ENCODE measurements at places on chromosomes 7 and 10.

GRCh38 chr10:50988792-50989191, 85.5 kb upstream of the PRKG1 start:
- DNase-seq: peak; percentile 51

DNA sequence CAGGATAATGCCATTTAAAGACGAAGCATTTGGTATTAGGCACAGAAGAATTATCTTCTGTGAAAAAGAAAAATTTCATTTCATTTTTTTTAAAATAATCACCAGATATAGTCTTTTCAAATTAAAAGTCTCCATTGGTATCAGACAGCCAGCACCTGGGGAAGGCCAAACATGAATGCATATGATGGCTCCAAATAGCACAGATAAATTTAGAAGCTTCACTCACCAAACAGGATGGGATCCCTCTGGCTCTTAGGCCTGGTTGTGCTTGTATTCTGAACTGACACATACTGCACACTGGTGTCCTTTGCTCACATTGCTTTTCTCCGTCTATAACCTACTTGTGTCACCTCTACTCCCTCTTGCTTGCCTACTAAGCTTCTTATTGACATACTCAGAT, 169.5 kb upstream of the CHRM2 start:
- no peak for DNase-seq

- DNase-seq: no peak
These were observed 26.7 kb upstream of the CUL1 start for GRCh38 chr7:148672041-148672440.

DNA sequence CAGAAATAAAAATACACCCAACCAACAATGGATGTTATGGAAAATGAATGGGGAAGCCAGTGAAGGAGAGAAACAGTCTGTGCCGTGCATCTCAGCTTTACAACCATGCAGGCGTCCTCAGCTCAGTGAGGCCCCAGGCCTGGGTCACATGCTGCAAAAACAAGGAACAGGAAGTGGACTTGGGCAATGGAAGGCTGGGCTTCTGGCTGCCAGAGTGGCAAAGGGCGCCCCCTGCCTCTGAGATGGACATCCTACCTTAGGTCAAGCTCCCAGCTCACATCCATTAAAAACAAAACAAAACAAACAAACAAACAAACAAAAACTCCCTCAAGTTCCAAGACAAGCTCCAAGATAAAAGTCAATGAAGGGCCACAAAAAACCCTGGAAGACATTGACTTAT, 54.7 kb upstream of the AFAP1L2 start:
- DNase-seq: no peak

GRCh38 chr10:31087851-31088250, 56.2 kb upstream of the ZNF438 start:
- DNase-seq: no peak

DNA sequence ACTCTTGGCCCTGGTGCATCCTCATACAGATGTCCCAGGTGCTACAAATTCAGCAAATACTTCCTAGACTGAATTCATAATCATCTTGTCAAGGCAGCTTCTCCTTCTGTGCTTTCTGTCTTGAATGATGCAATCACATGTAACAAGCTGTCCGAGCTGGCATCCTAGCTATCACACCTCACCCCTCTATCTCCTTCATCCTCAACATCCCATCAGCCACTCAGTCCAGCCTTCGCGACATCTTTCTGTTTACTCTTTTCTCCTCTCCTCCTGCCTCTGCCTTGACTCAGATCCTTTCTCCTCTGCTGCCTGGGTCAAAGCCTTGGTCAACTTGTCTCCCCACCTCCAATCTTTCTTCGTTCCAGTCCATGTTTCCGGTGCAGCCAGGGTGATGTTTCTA, 240.4 kb upstream of the CELF2 start:
- DNase-seq: no peak

DNA sequence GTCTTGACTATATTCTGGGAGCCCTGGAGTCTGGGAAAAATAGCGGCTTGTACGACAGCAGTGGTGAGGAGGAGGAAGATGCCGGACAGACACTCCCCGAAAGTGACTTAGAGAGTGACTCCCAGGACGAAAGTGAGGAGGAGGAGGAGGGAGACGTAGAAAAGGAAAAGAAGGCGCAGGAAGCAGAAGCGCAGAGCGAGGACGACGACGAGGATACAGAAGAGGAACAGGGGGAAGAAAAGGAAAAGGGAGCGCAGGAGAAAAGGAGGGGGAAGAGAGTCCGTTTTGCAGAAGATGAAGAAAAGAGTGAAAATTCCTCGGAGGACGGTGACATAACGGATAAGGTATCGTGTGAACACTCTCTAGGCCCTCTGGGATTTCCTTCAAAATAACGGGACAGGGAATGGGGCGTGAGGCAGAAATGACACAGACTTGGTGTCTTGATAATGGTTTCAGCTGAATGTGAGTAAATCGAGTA, 908 bp downstream of the NOM1 start:
- DNase-seq: no peak

GRCh38 chr10:119331061-119331460, 123.7 kb downstream of the GRK5 start:
- no peak for DNase-seq

DNA sequence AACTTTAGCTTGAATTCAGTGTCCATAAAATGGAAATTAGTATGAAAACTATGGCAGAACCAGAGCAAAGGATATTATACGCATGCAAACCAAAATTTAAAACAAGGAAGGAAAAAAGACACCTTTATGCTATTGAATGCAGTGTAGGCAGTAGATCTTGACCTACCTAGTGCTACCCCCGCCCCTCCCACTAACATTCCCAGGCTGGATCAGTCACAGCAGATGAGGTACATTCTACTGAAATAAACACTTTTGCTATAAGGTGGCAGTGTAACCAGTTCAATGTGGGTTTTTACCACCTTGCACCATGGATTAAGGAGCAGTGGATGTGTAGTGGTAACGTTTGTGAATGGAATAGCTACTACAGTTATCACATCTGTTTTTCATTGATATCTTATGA, 27.9 kb downstream of the SRI start:
- DNase-seq: no peak

DNA sequence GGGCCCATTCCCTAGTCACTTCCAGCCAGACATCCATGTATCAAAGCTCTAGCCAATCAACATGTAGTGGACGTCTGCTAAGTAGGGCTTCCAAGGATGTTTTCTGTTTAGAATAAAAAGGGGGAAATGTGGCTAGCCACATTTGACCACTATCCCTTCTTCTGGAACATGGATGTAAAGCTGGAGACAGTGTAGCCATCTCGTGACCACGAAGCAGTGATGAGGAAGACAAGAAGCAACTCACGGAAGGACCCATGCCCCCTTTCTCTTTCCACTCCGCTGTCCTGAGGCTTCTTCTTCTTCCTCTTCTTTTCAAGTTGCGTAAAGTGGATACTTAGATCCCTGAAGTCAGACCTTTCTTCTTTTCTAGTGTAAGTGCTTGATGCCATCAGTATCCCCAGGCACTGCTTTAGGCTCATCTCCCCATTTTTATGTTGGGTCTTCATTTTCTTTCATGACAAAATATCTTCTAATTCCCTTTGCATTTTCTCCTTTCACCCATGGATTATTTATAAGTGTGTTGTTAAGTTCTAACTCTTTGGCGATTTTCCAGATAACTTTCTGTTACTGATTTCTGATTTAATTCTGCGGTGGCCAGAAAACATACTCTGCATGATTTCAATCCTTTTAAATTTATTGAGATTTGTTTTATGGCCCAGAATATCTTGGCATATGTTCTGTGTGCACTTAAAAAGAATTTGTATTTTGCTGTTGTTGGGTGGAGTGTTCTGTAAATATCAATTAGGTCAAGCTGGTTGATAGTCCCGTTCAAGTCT, 594.5 kb downstream of the SDK1 start:
- DNase-seq: no peak

DNA sequence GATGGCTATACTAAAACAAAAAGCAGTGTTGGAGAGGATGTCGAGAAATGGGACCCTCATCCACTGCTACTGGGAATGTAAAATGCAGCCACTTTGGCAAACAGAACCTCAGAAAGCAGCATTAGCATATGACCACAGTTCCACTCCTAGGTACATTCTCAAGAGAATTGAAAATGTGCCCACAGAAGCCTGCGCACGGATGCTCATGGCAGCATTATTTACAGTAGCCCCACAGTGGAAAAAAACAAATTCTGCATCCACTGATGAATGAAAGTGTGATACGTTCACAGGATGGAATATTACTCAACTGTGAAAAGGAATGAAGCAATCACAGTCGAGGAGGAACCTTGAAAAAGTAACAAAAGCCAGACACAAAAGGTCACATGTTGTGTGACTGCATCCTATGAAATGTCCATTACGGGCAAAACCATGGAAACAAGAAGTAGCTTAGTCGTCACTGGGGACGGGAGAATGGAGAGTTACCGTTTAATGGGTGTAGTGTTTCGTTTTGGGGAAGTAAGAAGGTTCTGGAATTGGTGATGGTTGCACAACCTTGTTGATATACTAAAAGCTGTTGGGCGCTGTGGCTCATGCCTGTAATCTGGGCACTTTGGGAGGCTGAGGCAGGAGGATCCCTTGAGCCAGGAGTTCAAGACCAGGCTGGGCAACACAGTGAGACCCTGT, 2.5 kb upstream of the UPK3B start:
- no peak for DNase-seq

GRCh38 chr10:97831259-97831658, 18.4 kb upstream of the GOLGA7B start:
- no peak for DNase-seq

DNA sequence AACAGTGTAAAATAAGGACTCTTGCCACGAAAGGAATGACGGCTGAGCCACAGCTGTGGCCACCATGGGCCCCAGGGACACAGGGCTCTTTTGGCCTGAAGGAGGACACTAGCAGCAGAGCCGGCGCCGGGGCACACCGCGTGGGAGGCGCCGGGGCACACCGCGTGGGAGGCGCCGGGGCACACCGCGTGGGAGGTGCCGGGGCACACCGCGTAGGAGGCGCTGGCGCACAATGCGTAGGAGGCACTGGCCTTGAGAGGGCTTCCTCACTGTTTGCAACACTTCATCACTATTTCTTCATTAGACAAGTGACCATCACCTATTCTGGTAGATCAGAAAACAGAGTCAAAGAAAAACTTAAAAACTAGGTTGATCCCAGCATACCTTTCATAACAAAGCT, 23.4 kb downstream of the ESYT2 start:
- no peak for DNase-seq

GRCh38 chr10:8051851-8052257, 2.6 kb upstream of the GATA3 start:
- DNase-seq: no peak

DNA sequence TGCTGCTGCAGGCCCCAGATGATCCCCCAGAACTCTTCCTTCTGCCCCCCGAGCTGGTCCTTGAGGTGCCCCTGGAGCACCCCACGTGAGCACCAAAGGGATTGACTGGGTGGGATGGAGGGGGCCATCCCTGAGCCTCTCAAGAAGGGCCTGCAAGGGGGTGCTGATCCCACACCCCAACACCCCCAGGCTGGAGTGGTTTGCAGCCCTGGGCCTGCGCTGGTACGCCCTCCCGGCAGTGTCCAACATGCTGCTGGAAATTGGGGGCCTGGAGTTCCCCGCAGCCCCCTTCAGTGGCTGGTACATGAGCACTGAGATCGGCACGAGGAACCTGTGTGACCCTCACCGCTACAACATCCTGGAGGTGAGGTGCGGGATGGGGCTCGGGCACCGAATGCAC, 8.2 kb downstream of the NOS3 start:
- DNase-seq: no peak

GRCh38 chr10:5858811-5859210, 30.9 kb downstream of the ANKRD16 start:
- no peak for DNase-seq

- DNase-seq: no peak
These were observed 159.1 kb downstream of the UBE2H start for GRCh38 chr7:129793506-129794310.

DNA sequence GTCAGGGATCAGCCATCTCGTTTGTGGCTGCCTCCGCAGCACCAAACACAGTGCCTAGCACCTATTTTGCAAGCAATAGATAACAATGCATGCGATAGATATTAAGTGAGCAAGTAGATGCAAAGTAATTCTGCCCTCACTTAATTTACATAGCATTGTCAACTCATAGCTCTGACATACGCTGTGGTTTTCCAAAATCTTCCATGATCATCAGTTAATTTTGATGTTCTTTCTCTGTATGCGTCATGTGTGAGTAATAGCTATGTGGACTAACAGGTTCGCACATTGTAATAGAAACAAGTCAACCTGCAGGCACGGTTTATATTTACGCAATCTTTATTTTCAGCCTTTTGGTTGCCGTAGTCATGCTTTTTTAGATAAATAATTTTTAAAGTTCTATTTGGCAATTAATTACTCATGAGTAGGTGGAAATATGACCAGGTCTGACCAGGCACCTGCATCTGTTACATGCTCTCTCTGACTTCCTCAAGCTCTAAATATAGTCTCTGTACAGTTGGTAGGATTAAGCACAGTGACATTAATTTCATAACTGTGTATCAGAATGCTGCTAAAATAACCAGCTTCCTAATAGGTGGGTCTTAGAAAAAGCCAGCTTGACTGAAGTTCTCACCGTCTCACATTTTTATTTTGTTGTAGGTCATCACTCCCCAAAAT, 13.3 kb downstream of the MAP3K8 start:
- no peak for DNase-seq

GRCh38 chr7:151168003-151168786, 701 bp upstream of the GBX1 start:
- peak; percentile 64 for DNase-seq

GRCh38 chr7:132149436-132150304, 426.6 kb downstream of the PLXNA4 start:
- peak; percentile 65 for DNase-seq

- peak; percentile 15 for DNase-seq
These were observed 8.4 kb downstream of the USP6NL start for GRCh38 chr10:11602919-11603523.

DNA sequence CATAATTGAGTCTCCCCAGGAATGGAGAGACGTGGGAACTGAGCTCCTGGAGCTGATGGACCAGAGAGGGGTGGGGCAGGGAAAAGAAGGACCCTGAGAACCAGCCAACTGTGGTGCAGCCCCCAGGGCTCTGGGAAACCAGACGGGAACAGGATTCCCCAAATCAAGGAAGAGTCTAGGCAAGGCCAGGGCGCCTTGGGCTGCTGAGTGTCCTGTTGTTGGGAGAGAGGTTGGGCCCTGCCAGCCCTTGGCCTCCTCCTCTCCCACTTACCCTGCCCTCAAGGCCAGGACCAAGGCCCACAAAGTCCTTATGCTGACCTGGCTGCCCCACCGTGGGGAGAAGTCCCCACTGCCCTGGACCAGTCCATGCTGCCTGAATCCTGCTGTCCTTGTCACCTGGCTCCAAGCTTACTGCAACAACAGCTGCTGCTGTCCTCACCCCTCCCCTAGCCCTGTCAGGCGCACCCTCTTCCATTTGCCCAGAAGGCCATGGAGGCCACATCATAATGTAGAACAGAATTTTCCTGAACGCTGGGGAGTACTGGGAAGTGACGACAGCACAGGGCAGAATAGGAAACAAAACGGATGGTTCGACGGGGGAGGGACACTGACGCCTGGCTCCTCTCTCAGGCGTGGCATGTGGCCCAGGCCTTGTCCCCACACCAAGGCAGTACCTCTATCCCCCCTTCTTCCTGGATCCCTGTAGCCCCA, 132.9 kb upstream of the ZMIZ1 start:
- DNase-seq: peak; percentile 36
